ENCODE measurements at places on chromosomes 5 and 9. TPM values are rescaled to one million over a fixed set of nuclear protein-coding genes. Genes with fewer than 3 reads are reported as not detected.

DNA sequence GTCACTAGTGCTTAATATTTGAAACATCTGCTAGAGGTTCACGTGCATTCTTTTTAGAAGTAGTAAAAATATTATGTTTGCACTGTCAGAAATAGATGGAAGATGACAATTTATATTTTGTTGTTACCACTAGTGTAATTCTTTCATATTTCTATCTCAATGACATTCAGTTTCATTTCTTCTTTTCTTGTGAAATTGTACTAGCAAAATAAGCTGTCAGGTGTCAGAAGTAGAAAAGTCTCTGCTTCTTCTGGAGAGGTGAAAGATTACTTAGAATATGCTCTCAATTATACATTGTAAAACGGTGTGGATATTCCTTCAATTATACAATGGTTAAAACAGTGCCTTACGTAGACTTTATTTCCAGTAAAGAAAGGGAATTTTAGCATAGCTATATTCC lies 395.4 kb downstream of the CSNK1G3 start:
- no peak for DNase-seq

DNA sequence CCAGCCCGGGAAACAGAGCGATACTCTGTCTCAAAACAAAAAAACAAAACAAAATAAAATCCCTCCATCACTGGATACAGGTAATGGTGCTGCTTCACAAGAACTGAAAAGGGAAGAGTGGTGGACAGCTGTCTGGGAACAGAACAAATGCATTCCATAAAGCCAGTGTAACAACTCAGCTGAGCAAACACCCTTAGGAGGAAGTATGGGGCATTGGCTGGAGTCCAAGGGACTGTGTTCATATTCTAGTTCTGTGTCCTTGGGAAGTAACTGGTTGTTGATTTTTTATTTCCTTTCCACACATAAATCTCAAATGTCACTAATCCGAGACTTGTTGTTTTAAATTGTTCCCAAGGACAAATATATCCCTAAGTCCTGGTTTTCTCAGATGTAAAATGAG lies 38.3 kb downstream of the HTR1A start:
- DNase-seq = no peak

Gene ANKRD18A
- total RNA-seq = 0.10 TPM

DNA sequence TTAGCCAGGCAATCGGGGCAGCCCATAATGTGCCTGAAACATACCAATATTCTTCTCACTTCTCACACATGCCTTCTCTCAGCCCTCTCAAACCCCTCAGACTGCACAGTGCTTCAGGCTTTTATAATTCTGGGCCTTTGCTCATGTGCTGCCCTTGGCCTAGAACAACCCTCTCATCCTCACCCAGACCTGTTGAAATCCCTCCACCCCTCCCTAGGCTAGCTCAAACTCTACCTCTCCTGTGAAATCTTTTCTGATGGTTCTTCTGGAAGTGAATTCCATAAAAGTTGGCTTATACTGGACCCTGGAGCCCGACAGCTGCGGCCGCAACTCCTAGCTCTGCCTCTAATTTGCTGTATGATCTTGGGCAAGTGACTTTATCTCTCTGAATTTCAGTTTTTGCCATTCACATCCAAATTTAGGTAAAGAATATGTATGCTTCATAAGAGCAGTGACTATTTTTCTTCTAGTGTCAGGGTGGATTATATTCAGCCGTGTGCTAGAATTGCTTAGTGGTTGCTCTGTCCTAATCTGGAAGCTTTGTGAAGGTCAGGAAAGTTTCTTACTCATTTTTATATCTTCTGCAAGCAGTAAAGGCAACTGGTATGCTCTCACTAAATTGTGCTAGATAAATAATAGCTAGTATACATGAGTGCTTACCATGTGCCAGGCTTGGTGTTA lies 221.4 kb downstream of the MAPKAP1 start:
- no peak for DNase-seq

DNA sequence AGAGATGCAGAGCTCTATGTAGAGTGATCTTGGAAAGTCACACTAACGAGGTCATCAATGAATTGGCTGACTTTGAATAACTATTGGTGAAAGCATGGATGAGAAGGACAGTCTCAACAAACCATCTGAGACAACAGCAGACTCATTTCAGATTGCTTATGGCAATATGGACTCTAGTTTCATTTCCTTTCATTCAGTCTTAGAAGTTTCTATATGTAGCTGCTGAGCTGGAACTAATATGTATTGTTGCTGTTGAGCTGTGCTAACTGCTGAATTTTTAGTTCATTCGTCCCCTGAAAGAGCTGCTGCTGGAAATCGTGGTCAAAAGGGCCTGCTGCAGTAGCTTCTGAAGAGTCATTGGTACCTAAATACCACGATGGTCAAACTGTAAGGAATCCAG lies 31.3 kb downstream of the TNFSF15 start:
- no peak for DNase-seq

- DNase-seq = no peak
Observed at GRCh38 chr9:22050924-22051323, 41.8 kb upstream of the CDKN2B start.

Data from endothelial cell (in vitro differentiated cells).